Frontal cortex (tissue), 4 donors: ENCODE measurements at places on chromosomes 13 and 19. TPM values are rescaled to one million over a fixed set of nuclear protein-coding genes. Genes with fewer than 3 reads are reported as not detected.

The LIM2 gene
- not detected for total RNA-seq

The CEACAM5 gene
- not detected for total RNA-seq

The LRRC63 gene
- total RNA-seq: 2.0 TPM

The DACT3 gene
- total RNA-seq: 17.5 TPM

The KCNC3 gene
- 1.2 TPM for total RNA-seq

The KASH5 gene
- not detected for total RNA-seq

The FLT3 gene
- total RNA-seq: 3.7 TPM

The DHRS12 gene
- 7.3 TPM for total RNA-seq

The ATP8B3 gene
- total RNA-seq: not detected

The CFAP97D2 gene
- total RNA-seq: not detected

The CDC37 gene
- total RNA-seq: 44.0 TPM

The SIGLEC12 gene
- total RNA-seq: not detected

The POLRMT gene
- total RNA-seq: 15.9 TPM

The FAM124A gene
- 8.6 TPM for total RNA-seq

The KLK12 gene
- total RNA-seq: not detected

The GAPDHS gene
- total RNA-seq: not detected

The OR10H3 gene
- total RNA-seq: not detected

The ZNF274 gene
- 23.2 TPM for total RNA-seq

The SIGLEC6 gene
- total RNA-seq: not detected

The EMC10 gene
- 53.4 TPM for total RNA-seq

The MADCAM1 gene
- total RNA-seq: 1.2 TPM

The F7 gene
- 0.82 TPM for total RNA-seq

The PRTN3 gene
- 1.2 TPM for total RNA-seq

The LRP3 gene
- 93.8 TPM for total RNA-seq

The WTIP gene
- total RNA-seq: 20.4 TPM

The TMEM150B gene
- total RNA-seq: not detected

The GJB6 gene
- 12.6 TPM for total RNA-seq

The SLC25A41 gene
- 0.41 TPM for total RNA-seq

The RASL11A gene
- total RNA-seq: 2.0 TPM

The RAVER1 gene
- 2.4 TPM for total RNA-seq

The ZNF878 gene
- 0.41 TPM for total RNA-seq

The ZNF208 gene
- total RNA-seq: 7.3 TPM

The TM9SF2 gene
- 141 TPM for total RNA-seq

The SPACA4 gene
- not detected for total RNA-seq

The GATAD2A gene
- total RNA-seq: 7.7 TPM

The LIPE gene
- 10.2 TPM for total RNA-seq

The TIMM13 gene
- 18.3 TPM for total RNA-seq

The SPIB gene
- under 0.01 TPM for total RNA-seq

The UBXN6 gene
- 91.3 TPM for total RNA-seq

The TLE2 gene
- total RNA-seq: 5.3 TPM

The GNA15 gene
- total RNA-seq: 0.82 TPM

The TGDS gene
- total RNA-seq: 6.9 TPM

The NCAN gene
- total RNA-seq: 162 TPM

The UGGT2 gene
- total RNA-seq: 60.3 TPM

The MYPOP gene
- total RNA-seq: 0.82 TPM

The STAP2 gene
- 0.82 TPM for total RNA-seq
